Hepatocyte (in vitro differentiated cells): ENCODE measurements at places on chromosomes 5 and 9. TPM values are rescaled to one million over a fixed set of nuclear protein-coding genes. Genes with fewer than 3 reads are reported as not detected.

The IRX2 gene
- 6.0 and 7.5 TPM in 2 replicates for total RNA-seq

The HACD4 gene
- 1.2 and 1.3 TPM in 2 replicates for total RNA-seq

GRCh38 chr5:72556351-72557166 lies 49.3 kb upstream of the ZNF366 start:
- H3K4me3 ChIP-seq, result peak overlapping the region; percentile 18
- peak overlapping the region; percentile 90 for H3K27ac ChIP-seq
- H3K27me3 ChIP-seq, result no peaks in the 10 kb centered on the region

The CORO2A gene
- total RNA-seq, result 24.6 and 27.1 TPM in 2 replicates

- no peaks in the 10 kb centered on the region for H3K36me3 ChIP-seq
- DNase-seq, result no peak
- H3K4me3 ChIP-seq, result no peak overlapping the region
- H3K27ac ChIP-seq, result no peak overlapping the region
Observed at GRCh38 chr9:122797316-122798063, 2.4 kb upstream of the OR1K1 start.

The MARCOL gene
- total RNA-seq, result not detected in 2 replicates

DNA sequence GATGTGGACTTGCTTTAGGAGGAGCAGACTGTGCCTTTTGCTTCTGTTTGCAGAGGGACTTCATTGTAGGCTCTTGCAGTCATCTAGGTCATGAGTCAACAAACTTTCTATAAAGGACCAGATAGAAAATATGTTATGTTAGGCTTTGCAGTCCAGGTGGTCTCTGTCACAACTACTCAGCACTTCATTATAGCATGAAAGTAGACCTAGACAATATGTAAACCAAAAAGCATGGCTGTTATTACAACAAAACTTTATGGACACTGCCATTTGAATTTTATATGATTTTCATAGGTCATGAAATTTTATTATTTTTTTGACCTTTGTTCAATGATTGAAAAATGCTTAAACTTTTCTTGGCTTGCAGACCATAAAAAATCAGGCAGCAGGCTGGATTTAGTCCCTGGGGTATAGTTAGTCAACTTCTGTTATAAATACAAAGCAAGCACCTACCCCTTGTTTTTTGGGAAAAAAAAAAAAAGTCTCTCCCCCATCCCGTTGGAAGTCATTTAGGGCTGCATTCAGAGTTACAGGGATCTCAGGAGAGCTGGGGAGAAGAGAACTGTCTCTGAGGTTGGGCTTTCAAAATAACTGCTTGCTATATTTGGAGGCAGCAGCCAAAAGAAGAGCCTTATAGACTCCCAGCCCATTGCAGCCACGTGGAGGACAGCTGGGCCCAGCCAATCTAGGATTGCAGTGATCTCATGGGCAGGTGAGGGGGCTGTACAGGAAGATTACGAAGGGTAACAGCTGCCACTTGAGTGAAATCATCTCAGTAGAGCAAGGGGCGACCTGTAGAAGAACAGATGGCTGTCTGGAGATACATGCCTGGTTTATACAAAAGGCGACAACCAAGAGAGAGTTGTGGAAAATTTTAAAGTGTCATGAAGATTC lies 136.6 kb upstream of the TNC start:
- H3K27me3 ChIP-seq, result no peaks in the 10 kb centered on the region
- H3K36me3 ChIP-seq, result no peaks in the 10 kb centered on the region
- no peaks in the 10 kb centered on the region for H3K4me1 ChIP-seq
- H3K27ac ChIP-seq, result no peak overlapping the region

DNA sequence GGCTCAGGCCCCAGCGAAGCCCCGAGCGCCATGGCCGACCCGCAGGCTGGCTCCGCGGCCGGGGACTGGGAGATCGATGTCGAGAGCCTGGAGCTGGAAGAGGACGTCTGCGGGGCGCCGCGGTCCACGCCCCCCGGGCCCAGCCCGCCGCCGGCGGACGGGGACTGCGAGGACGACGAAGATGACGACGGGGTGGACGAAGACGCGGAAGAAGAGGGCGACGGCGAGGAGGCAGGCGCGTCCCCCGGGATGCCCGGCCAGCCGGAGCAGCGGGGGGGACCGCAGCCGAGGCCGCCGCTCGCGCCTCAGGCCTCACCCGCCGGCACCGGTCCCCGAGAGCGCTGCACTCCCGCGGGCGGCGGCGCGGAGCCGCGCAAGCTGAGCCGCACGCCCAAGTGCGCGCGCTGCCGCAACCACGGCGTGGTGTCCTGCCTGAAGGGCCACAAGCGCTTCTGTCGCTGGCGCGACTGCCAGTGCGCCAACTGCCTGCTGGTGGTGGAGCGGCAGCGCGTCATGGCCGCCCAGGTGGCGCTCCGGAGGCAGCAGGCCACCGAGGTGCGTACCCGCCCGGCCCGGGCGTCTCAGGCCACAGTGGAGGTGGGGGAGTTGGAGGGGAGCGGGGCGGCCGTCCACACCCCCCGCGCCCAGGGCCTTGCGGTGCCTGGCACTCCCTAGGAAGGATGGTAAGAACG lies 1.6 kb downstream of the DMRT2 start:
- H3K27me3 ChIP-seq, result no peaks in the 10 kb centered on the region
- no peak overlapping the region for H3K4me3 ChIP-seq
- peak; percentile 24 for DNase-seq
- no peak overlapping the region for H3K27ac ChIP-seq
- H3K36me3 ChIP-seq, result no peaks in the 10 kb centered on the region
- no peaks in the 10 kb centered on the region for H3K4me1 ChIP-seq

- H3K27ac ChIP-seq, result no peak overlapping the region
- no peak overlapping the region for H3K4me3 ChIP-seq
- no peaks in the 10 kb centered on the region for H3K27me3 ChIP-seq
- no peaks in the 10 kb centered on the region for H3K36me3 ChIP-seq
- no peaks in the 10 kb centered on the region for H3K4me1 ChIP-seq
Observed at GRCh38 chr5:5078009-5078897, 61.9 kb upstream of the ADAMTS16 start.

DNA sequence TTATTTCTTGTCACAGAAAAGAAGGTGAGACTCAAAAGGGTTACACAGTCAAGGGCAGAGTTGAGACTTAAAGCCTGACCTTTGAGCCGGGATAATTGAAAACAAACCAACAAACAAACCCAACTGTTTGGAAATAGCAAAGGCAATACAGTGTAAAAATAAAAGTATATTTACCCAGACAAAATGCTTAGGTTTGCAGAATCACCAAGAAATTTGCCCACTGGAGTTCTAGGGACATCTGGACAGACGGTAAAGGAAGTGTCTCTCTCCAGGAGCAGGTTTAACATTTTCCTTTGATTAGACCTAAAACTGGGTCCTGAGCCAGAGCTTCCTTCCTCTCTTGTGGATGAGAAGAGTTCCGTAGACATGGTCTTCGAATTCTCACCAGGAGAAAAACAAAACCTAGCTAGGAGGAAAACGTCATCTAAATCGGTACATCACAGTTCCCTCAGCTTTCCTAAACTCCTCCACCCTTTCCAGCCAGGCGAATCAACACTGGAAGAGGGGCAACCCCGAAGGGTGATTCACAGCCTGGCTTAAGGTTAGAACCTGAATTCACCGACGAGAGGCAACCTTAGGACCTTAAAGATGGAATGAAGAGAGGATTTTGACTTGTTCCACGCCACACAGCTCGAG lies 673 bp downstream of the CDC25C start:
- no peaks in the 10 kb centered on the region for H3K27me3 ChIP-seq
- H3K4me3 ChIP-seq, result peak overlapping the region; percentile 19
- no peak for DNase-seq

- peaks cover 41% of the 10 kb centered on the region for H3K4me1 ChIP-seq
- H3K4me3 ChIP-seq, result no peak overlapping the region
- no peaks in the 10 kb centered on the region for H3K27me3 ChIP-seq
- no peaks in the 10 kb centered on the region for H3K36me3 ChIP-seq
- peak overlapping the region; percentile 75 for H3K27ac ChIP-seq
Observed at GRCh38 chr9:38030658-38031057, 38.4 kb downstream of the SHB start.

The UBE2QL1 gene
- 0.17 and 0.36 TPM in 2 replicates for total RNA-seq

The ABLIM3 gene
- total RNA-seq, result 7.0 and 7.3 TPM in 2 replicates

The PCDHGB1 gene
- 0.24 and 0.53 TPM in 2 replicates for total RNA-seq

DNA sequence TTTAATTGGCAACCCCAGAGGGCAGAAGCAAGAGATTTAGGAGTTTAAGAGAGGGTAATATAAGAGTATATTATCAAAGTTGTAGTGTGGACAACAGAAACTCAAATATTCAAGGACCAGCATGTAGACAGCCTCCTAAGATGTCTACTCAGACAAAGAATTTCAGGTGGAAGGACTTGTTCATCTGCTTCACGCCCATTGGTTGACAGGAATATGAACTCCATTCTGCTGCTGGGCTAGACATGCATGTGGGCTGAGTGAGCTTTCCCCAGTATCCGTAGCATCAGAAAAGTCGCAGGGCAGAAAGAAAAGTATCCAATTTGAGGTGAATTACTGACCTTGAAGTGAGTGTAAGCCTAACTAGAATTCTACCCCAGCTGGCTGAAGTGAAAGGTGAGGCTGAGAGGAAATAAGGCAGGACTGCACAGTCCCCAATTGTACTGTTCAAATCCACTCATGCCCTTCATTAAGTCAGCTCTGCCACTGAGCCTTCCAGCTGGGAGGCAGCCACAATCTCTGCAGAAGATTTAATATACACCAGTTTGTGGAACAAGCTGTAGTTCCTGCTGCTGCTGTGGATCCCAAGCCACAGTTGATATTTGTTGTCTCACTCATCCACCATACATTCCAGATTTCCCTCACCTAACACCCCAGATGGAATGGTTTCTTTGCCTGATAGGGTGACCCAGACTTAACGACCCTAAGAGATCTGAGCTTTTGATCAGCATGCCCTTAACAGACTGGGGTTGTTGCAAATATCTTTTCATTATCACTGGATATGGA lies 41.2 kb downstream of the PDCD1LG2 start:
- no peaks in the 10 kb centered on the region for H3K27me3 ChIP-seq
- no peaks in the 10 kb centered on the region for H3K36me3 ChIP-seq
- H3K27ac ChIP-seq, result no peak overlapping the region
- H3K4me1 ChIP-seq, result no peaks in the 10 kb centered on the region
- no peak for DNase-seq

DNA sequence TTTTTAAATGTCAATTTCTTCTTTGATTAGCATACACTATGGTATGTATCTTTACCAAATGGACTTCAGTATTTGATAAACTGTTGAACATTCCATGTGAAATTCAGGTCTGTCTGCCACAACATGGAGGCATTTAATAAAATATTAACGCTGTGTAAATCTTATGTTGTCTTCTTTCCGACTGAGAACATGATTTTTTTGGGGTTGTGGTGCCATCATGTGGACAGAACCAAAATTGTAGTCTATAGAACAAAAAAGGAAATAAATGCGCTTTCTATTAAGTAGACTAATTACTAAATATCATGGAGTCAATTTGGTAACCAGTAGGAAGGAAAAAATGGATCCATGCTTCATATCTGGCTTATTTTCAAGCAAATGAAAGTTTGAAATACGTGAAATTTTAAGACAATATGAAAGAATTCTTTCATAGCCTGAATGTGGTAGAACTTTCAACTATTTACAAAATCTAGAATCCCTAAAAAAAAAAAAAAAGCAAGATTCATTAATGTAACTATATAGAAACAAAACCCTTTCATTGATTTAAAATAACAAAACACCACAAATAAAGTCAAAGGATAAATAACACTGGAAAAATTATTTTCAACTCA lies 2.8 kb upstream of the PLK2 start:
- DNase-seq, result peak; percentile 68
- peak overlapping the region; percentile 98 for H3K27ac ChIP-seq
- H3K36me3 ChIP-seq, result peaks cover 3% of the 10 kb centered on the region
- H3K4me3 ChIP-seq, result no peak overlapping the region
- H3K27me3 ChIP-seq, result no peaks in the 10 kb centered on the region

- peak; percentile 42 for DNase-seq
- H3K27ac ChIP-seq, result no peak overlapping the region
- H3K4me1 ChIP-seq, result peaks cover 4% of the 10 kb centered on the region
- no peaks in the 10 kb centered on the region for H3K36me3 ChIP-seq
Observed at GRCh38 chr5:36305571-36306326, 4.0 kb upstream of the RANBP3L start.

- H3K36me3 ChIP-seq, result no peaks in the 10 kb centered on the region
- no peak overlapping the region for H3K27ac ChIP-seq
- no peaks in the 10 kb centered on the region for H3K27me3 ChIP-seq
- no peak overlapping the region for H3K4me3 ChIP-seq
- DNase-seq, result no peak
Observed at GRCh38 chr5:72752909-72753308, 63.6 kb upstream of the TNPO1 start.

DNA sequence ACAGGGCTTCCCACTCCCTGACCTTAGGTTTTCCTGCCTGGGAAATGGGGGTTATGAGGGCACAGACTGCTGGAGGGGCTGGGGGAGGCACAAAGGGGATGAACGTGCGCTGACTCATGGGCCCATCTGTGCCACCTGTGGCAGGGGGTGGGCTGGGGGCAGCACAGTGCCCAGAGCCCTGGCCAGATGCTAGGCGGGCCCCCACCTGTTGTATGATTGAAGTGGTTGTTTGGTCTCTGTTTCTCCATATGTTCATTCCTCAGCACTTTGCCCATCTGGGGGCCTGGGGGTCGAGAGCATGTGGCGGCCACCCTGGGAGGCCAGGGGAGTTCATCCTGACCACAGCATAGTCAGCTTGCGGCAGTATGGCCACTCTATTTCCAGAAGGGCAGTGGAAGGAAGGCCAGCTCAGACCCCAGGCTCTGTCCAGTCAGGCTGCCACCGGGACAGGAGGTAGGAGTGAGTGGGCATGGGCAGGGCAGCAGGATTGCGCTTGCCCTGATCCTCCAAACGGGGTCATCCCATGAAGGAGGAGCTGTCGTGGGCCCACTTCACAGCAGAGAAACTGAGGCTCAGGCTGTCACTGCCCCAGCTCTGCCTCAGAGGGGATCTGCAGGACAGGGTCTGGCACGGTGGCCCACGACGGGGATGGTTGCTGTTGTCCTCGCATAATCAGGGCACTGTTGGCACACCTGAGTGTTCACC lies 841 bp upstream of the NINJ1 start:
- peaks cover 28% of the 10 kb centered on the region for H3K4me1 ChIP-seq
- DNase-seq, result no peak
- peak overlapping the region; percentile 76 for H3K4me3 ChIP-seq
- H3K27me3 ChIP-seq, result no peaks in the 10 kb centered on the region
- no peaks in the 10 kb centered on the region for H3K36me3 ChIP-seq

- H3K27ac ChIP-seq, result no peak overlapping the region
- no peaks in the 10 kb centered on the region for H3K36me3 ChIP-seq
- no peak for DNase-seq
- H3K4me3 ChIP-seq, result no peak overlapping the region
Observed at GRCh38 chr9:95947118-95947517, 71.6 kb downstream of the ERCC6L2 start.

GRCh38 chr9:37747271-37747753 lies 6.3 kb upstream of the TRMT10B start:
- DNase-seq, result peak; percentile 78
- H3K27ac ChIP-seq, result no peak overlapping the region
- no peak overlapping the region for H3K4me3 ChIP-seq
- H3K36me3 ChIP-seq, result no peaks in the 10 kb centered on the region
- no peaks in the 10 kb centered on the region for H3K27me3 ChIP-seq

GRCh38 chr9:105027084-105027483 lies 99.1 kb upstream of the ABCA1 start:
- H3K36me3 ChIP-seq, result no peaks in the 10 kb centered on the region
- no peak overlapping the region for H3K4me3 ChIP-seq
- H3K27ac ChIP-seq, result no peak overlapping the region
- no peaks in the 10 kb centered on the region for H3K4me1 ChIP-seq
